Central memory CD4-positive, alpha-beta T cell (primary cell): ENCODE measurements at places on chromosomes 7 and 10.
A peak's percentile ranks its signal among the peaks of the same experiment; 100 is the strongest.

DNA sequence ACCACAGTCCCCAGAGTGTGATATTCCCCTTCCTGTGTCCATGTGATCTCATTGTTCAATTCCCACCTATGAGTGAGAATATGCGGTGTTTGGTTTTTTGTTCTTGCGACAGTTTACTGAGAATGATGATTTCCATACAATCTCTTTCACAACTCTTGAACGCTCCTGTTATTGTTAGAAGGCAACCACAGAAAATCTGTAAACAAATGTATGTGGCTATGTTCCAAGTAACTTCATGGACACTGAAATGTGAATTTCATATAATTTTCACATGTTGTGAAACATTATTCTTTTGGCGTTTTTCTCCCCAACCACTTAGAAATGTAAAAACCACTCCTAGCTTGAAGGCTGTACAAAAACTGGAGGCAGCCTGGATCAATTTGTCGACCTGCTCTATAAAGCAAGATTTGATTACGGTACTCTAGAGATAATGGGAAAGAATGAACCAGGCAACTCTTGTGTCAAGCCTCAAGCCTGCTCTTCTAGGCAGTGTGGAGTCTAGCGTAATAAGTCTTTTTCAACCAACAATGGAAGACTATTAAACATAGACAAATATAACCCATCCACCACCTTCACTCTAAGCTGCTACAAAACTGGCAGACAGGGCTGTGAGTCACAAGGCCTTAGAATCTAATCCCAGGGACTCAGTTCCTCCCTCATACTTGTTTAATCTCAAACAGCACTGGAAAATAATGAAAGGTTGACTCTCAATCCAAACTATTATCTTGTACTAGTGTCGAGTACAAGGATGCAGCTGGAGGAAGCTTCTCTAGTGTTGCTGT lies 22.7 kb downstream of the ARL3 start:
- DNase-seq: no peak

DNA sequence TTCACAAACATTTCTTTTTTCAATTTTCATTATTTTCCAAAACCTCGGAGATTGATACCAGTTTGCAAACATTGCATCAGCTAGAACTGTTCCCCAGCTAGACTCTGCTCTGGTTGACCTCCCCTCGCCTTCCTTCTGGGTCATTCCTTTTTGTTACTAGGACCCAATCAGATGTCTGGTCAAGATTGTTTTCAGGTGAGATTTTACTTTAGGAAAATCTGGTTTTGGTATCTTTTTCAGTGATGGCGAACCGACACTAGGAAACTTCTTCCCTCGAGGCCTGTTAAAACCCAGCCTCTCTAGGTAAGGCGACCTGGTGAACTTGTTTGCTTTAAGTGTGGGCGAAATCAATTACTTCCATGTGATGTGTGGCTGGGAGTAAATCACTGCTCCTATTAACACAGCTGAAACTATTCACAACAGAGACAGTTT lies 8.4 kb downstream of the PROSER2 start:
- no peak for DNase-seq

DNA sequence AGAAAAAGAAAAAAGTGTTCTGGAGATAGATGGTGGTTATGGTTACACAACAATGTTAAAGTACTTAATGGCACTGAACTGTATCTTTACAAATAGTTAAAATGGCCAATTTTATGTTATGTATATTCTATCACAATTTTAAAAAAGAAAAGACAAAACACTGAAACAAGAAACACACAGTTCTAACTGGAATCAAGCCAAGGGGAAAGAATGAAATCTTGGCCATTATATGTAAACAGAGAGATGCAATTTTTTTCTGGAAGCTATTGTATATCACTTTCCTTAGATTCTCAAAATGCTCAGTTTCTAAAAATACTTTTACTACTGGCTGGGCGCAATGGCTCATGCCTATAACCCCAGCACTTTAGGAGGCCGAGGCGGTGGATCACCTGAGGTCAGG lies 4.1 kb downstream of the COA1 start:
- no peak for DNase-seq

DNA sequence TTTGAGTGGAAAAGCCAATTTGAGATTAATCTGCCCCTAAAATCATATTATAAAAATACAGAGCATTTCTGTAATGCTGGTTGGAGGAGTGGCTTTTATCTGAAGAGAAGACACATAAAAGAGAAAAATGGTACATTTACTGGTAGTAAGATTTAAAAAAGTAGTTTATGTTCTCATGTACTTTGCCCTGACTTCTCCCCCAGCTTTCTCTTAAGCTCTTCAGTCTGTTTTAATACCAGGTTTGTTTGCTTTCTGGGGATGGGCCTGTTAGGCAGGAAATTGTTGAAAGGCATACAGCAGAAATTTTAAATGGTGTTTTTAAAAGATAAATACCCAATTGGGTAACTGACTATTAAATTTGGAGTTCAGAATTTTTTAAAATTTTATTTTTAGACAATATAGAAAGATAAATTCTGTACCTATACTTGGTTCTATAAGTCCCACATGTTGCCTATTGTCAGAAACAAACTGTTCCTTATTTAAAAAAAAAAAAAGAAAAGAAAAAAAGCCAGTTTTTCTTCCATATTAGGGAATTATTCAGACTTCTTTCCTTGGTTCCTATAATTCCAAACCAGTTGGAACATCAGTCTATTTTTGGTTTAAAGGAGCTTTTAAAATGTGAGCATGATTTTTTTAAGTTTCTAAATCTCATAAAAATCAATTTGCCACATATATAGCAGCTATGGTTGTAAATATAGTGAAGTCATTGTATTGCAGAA lies 136.6 kb downstream of the ARID5B start:
- no peak for DNase-seq

GRCh38 chr10:80108576-80109239 lies 23.8 kb upstream of the PLAC9 start:
- no peak for DNase-seq

DNA sequence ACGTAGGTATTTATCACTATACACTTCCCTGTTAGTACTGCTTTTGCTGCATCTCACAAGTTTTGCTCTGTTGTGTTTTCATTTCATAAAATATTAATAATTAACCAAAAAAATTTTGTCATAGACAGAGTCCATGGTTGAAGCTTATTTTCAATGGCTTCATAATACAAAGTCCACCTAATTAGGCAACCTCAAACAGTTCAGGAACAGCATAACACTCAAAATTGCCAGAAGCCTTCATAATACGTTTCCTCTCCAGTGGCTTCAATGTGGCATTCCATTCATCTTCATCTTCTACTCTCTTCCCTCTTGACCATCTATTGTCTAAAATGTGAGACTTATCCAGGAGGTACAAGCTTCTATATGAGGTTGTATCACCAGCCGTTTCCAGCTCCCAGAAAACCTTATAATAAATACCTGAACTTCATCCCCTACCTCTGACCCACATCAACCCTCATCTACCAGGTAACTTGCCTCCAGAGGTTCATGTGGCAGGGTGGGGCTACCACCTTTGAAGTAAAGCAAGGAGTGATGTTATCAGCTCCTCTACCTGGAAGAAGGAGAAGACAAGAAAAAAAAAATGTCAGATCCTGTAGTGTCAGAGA lies 337.3 kb downstream of the MALRD1 start:
- no peak for DNase-seq

- no peak for DNase-seq
Observed at GRCh38 chr7:1946773-1947450, 276.8 kb downstream of the ELFN1 start.

- DNase-seq: no peak
Observed at GRCh38 chr10:64219271-64220025, 698.2 kb downstream of the REEP3 start.

- DNase-seq: peak; percentile 15
Observed at GRCh38 chr7:128351296-128352152, 7.8 kb upstream of the RBM28 start.

DNA sequence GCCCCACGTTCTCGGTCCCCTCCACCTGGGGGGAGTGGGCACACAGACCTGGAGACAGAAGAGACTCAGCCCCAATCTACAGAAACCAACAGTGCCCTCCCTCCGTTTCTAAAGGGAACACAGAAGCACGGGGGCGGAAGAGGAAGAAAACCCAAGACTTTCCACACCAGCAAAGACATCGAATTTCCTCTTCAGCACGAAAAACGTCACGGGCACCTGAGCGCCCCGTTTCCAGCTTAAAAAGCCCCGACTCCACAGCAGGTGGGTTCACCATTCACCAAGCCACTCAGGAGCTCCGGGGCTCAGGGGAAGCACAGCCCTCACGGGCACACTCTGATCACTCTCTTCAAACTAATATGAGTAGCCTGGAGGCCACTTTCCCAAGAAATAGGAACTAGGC lies 19.6 kb downstream of the NUDT1 start:
- no peak for DNase-seq
